ENCODE measurements at places on chromosomes 7 and 10.
A peak's percentile ranks its signal among the peaks of the same experiment; 100 is the strongest.

DNA sequence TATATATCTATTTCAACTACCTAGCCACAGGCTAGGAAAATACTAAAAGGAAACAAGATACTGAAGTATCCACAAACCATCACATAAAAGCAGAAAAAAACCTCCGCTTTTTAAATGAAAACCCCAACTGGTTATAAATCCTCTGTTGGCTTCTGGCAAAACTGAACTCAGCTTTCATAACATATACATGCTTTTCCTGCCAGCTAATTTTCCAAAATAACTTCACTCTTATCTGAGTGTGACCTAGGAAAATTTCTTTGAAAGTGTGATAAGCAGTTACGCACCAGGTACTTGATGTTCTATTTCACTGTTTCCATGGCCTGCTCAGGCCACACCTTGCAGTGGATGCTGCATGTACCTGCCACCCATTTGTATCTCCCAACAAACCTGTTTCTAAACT lies 11.8 kb downstream of the FAM3C start:
- no peak for DNase-seq

- DNase-seq, result peak; percentile 79
Measured at GRCh38 chr7:128409596-128410450, at the start of gene IMPDH1. Gene IMPDH1, minus strand, starts transcription at chr7:128409982. Its CDS starts 81 bp downstream, at chr7:128409901.

DNA sequence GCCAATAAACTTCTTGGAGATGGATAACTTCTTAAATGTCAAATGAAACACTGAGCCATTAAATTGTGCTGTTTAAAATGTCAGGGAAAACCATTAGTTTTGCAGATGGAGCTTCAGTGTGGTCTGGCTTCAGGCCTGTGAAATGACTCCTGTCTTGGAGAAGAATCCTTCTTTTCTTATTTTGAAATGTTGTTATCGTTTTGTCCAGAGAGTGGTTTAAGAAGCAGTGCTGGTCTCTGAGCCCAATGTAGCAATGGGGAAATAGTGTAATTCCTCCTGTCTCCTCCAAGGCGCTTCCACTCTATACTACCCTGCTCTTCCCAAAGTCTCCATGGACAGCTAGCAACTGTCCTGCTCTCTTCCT lies 177.6 kb downstream of the REEP3 start:
- no peak for DNase-seq

- no peak for DNase-seq
Measured at GRCh38 chr10:6953271-6953801, 373.3 kb upstream of the PRKCQ start.

- DNase-seq, result no peak
Measured at GRCh38 chr10:111261081-111261615, 184.3 kb downstream of the ADRA2A start.

DNA sequence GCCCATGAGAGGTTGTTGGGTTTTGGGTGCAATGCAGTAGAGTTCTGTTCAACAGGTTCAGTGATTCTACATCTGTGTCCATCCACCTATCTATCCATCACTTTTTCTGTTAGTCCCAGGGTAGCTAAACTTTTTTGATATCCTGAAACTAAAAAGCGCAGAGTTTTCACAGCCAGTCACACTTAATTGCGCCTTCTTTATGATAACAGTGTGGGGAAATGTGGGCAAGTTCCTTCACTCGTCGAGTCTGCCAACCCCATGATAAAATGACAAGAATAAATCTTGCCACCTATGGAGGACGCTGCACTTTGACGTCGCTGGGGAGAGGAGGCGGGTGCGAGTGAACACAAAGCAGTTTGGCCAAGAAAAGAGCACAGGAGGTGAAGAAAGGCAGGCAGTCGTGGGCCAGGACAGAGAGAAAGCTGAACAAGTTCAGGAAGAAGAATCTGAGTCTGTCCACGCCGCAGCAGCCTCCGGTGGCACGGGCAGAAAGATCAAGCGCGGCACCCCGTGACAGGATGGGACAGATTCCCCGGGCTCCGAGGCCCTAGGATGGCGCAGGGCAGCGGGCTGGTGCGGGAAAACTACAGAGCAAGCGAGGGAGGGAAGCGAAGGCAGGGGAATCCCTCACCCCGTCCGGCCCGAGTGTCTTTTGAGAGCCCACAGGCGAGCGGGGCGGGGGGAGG lies 9.2 kb downstream of the SP8 start:
- no peak for DNase-seq

GRCh38 chr7:16268821-16269768 lies 152.2 kb downstream of the CRPPA start:
- DNase-seq, result no peak

DNA sequence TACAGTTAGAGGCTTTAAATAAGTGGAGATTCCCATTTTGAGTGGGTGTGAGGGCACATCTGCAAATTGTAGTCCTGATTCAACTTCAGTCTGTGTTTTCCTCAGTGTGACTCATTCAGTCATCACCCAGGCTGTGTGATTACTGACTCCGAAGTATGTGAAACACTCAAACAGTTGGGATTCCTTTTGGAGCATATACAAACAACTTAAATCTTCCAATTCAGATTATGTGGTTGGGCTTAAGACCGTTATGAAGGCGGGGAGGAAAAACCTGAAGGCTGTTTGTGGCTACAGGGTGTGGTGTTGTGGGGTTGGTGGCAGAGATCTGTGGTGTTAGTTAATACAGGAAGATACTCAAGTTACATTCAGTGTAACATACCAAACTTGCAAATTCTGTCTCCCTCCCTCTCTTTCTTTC lies 259.7 kb upstream of the FERD3L start:
- DNase-seq, result no peak

GRCh38 chr7:34354899-34355298 lies 303.1 kb upstream of the NPSR1 start:
- DNase-seq, result no peak

GRCh38 chr7:39069896-39070881 lies 92.5 kb downstream of the POU6F2 start:
- DNase-seq, result no peak

- no peak for DNase-seq
Measured at GRCh38 chr10:61151059-61151458, 207.1 kb upstream of the RHOBTB1 start.

All from activated CD4-positive, alpha-beta T cell treated with anti-CD3 and anti-CD28 coated beads for 4 hours (primary cell).